Left cardiac atrium (tissue), 4 donors: ENCODE measurements at places on chromosomes 7 and 10. TPM values are rescaled to one million over a fixed set of nuclear protein-coding genes. Genes with fewer than 3 reads are reported as not detected.

MMRN2 gene
- 62.1 TPM for total RNA-seq

FBXL13 gene
- total RNA-seq, result 0.68 TPM

LIPA gene
- total RNA-seq, result 45.7 TPM

ZNF518A gene
- 12.4 TPM for total RNA-seq

TMEM139 gene
- 2.3 TPM for total RNA-seq

DGKI gene
- total RNA-seq, result 19.1 TPM

HTRA1 gene
- 73.5 TPM for total RNA-seq

AKR1C8 gene
- 0.68 TPM for total RNA-seq

ANKRD61 gene
- 0.29 TPM for total RNA-seq

PALD1 gene
- total RNA-seq, result 4.4 TPM

NANOS1 gene
- total RNA-seq, result 3.3 TPM

NYAP1 gene
- 0.59 TPM for total RNA-seq

SAMD9 gene
- total RNA-seq, result 5.5 TPM

NUTM2D gene
- total RNA-seq, result 3.5 TPM

OR2A12 gene
- total RNA-seq, result not detected

FGFR2 gene
- total RNA-seq, result 6.1 TPM

SDK1 gene
- total RNA-seq, result 2.8 TPM

SLIT1 gene
- total RNA-seq, result 0.31 TPM

CDHR1 gene
- total RNA-seq, result 1.2 TPM

CALML5 gene
- total RNA-seq, result not detected
